ENCODE measurements at places on chromosomes 13 and 19.

GRCh38 chr13:48505597-48506091 lies 27.2 kb downstream of the RCBTB2 start:
- no peak for DNase-seq

GRCh38 chr13:111486331-111486730 lies 165.9 kb downstream of the TEX29 start:
- DNase-seq: no peak

DNA sequence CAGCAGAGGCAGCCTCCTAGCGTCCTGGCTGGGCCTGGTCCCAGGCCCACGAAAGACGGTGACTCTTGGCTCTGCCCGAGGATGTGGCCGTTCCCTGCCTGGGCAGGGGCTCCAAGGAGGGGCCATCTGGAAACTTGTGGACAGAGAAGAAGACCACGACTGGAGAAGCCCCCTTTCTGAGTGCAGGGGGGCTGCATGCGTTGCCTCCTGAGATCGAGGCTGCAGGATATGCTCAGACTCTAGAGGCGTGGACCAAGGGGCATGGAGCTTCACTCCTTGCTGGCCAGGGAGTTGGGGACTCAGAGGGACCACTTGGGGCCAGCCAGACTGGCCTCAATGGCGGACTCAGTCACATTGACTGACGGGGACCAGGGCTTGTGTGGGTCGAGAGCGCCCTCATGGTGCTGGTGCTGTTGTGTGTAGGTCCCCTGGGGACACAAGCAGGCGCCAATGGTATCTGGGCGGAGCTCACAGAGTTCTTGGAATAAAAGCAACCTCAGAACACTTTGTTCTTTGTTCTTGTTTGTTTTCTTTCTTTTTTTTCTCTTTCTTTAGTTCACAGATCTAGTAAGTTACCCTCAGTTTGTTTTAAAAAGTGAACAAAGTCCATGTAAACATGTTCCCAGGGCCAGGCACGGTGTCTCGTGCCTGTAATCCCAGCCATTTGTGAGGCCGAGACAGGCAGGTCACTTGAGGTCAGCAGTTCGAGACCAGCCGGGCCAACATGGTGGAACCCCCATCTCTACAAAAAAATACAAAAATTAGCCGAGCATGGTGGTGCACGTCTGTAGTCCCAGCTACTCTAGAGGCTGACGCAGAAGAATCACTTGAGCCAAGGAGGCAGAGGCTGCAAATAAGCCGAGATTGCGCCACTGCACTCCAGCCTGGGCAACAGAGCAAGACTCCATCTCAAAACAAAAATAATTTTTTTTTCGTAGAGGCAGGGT lies 10.2 kb downstream of the ANGPTL4 start:
- DNase-seq: peak; percentile 47

DNA sequence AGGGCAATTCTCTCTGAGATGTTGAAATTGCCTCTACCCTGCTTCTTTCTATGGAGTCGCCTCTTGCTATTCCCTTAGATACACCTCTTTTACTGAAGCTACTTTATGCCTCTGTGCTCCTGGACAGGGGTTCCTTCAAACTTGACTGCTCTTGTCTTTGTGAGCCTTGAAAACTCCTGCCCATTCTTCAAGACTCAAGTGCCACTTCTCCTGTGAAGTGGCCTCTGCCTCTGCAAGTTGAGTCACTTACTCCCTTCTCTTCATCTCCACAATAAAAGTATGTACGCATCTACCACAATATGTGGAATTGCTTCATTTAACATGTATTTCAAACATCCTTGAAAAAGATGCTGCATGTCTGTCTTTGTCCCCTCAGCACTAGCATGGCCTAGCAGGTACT lies 66.0 kb upstream of the TPP2 start:
- no peak for DNase-seq

DNA sequence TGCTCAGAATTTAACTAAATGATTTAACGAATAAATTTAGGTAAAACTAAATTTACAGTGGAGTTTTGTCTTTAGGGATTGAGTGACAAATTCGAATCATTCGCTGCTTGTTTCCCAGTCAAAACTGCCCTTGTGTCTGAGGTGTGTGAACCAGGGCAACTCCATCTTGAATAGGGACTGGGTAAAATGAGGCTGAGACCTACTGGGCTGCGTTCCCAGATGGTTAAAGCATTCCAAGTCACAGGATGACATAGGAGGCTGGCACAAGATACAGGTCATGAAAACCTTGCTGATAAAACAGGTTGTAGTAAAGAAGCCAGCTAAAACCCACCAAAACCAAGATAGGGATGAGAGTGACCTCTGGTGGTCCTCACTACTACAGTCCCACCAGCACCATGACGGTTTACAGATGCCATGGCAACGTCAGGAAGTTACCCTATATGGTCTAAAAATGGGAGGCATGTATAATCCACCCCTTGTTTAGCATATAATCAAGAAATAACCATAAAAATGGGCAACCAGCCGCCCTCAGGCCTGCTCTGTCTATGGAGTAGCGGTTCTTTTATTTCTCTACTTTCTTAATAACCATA lies 10.2 kb upstream of the ANKRD10 start:
- DNase-seq: peak; percentile 60

- no peak for DNase-seq
These were observed 12.9 kb upstream of the TLE2 start for GRCh38 chr19:3041761-3042620.

GRCh38 chr13:113769106-113769505 lies 10.1 kb downstream of the TMEM255B start:
- no peak for DNase-seq

- DNase-seq: no peak
These were observed 64.4 kb upstream of the NPAS1 start for GRCh38 chr19:46954993-46955812.

- peak; percentile 91 for DNase-seq
These were observed 4.2 kb upstream of the SPACA6 start for GRCh38 chr19:51688671-51689571.

DNA sequence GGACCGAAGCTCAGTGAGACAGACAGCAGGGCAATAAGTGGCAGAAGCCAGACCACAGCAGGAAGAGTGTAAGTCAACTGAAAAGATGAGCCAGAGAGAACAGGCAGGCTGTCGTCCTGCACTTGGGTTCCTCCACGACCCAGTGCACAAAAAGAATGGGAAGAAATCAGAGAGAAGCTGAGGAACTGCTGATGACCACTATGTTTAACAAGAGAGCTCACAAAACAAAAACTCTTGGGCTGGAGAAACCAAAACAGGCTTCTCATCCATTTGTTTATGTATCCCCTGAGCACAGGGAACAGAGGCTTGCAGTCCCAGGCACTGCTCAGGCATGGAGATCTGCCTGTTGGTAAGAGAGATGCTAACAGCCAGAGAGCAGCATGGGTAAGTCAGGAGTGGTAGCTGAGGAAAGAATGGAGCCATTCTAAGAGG lies 14.0 kb downstream of the AKAP8L start:
- DNase-seq: no peak

Measured in HAP-1 (cell line).